Activated CD4-positive, alpha-beta T cell treated with anti-CD3 and anti-CD28 coated beads for 24 hours (primary cell): ENCODE measurements at places on chromosomes 5 and 9.

- DNase-seq, result no peak
These were observed 25.8 kb upstream of the FRRS1L start for GRCh38 chr9:109192732-109193361.

GRCh38 chr5:76483433-76483832 lies 80.3 kb downstream of the IQGAP2 start:
- DNase-seq, result no peak

GRCh38 chr5:50439221-50439620 lies 1.9 kb downstream of the EMB start:
- no peak for DNase-seq

- peak; percentile 19 for DNase-seq
These were observed 12.8 kb upstream of the MTAP start for GRCh38 chr9:21789541-21790037.

GRCh38 chr5:18534119-18534518 lies 899.9 kb downstream of the TAF11L14 start:
- no peak for DNase-seq

DNA sequence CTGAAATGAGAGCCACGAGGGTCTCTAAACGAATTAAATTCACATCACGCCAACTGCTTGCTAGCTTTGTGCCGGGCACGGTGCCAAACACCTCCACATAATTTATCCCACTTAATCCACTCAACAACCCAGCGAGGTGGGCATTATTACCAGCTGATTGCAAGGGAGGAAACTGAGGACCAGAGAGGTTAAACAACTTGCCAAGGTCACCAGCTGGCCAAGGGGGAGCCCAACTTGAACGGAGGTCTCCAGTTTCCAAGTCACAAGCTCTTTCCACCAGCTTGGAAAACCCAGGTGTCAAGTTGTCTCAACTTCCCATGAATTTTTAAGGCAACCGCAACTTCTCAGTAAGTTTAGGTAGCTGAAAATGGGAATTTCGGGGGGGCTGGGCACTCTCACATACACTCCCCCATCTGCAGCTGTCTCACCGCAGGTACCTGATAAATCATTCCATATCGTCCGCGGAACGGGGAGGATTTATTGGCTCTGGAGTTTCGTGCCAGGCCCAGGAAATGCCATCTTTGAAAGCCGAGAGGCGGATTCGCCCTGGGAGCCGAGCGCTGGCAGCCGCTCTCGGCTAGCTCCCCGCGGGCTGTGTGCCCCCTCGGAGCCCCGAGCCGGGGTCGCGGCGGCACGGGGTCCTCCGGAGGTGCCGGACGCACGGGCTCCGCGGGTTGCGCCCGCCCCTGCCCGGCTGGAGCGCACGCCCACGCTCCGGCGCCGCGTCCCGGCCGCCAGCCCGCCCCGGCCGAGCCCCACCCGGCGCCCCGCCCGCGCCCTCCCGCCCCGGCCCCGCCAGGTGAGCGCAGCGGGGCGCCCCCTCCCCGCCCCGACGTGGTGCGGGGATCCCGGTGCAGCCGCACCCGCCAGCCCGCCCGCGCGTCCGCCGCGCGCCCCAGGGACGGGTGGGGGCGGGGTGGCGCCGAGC lies 617 bp downstream of the PTPN3 start:
- DNase-seq, result no peak

DNA sequence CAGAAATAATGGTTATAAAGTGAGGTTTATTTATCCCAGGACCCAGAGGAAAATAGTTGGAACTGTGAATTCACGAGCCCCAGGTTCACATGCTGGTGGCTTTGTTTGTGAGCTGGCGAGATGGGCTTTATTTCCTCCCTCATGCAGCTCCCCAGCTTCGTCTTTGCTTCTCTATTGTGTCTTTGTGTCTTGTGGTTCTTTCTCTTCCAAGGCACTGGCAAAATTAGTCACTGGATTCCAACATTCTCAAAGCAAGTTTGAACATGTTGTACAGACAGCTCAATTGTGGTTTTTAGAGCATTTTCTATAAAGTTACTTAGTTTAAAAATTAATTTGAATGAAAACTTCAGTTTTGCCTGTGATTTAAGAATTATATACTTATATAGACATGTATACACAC lies 7.2 kb downstream of the NDUFS6 start:
- no peak for DNase-seq

DNA sequence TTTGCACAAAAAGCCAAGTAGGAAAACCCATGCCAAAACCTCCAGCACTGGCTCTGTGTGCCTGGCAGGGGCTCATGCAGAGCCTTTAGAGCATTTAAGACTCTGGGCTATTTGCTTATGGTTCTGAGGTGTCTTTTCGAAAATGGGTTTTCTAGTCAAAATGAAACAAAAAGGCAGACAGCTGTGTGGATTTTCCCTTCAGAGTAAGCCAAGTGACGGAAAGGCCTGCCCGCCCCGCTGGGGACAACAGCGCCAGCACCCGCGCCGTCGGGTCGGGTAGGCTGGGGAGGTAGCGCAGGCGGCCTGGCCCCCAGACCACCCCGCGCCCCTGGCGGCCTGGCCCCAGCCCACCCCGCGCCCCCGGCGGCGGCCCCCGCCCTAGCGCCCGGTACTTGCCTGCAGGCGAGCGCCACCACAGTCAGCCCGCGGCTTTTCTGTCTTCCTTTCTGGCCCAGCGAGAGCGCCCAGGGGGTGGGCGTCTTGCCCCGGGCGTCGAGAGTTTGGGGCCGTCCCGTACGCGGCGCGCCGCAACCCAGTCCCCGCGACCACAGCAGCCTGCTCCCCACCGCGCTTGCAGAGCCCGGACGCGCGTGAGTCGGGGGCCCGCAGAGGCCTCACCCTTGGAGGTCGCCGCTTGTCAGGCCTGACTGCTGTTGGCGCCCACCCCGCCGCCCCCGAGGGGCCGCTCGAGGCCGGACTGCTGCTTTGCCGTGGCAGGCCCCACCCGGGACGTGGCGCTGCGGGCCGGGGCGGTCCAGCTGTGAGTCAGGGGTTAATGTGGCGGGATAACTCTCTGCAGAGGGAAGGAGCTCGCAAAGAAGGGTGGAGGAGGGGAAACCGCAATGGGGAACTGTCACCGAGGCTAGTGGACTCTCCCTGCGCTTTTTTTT lies at the start of gene TICAM2:
TICAM2 (minus strand) TSS at position 779 of the 890 bp plus-strand sequence. CDS start 21,223 bp downstream, outside the sequence.
- DNase-seq, result peak; percentile 43

DNA sequence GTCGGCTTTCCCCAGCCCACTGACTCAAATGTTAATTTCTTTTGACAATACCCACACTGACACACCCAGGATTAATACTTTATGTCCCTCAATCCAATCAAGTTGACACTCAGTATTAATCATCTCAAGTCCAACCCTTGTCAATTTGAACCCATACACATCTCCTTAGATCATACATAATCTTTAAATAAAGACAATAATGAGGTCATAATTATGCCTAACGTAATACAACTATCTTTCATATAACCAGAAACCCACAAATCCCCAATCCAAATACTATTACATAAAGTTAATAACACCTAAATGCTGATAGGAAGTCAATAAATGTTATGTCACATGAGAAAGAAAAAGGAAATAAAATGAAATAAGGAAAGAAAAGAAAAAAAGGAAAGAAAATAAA lies 934.2 kb downstream of the CDH9 start:
- no peak for DNase-seq

DNA sequence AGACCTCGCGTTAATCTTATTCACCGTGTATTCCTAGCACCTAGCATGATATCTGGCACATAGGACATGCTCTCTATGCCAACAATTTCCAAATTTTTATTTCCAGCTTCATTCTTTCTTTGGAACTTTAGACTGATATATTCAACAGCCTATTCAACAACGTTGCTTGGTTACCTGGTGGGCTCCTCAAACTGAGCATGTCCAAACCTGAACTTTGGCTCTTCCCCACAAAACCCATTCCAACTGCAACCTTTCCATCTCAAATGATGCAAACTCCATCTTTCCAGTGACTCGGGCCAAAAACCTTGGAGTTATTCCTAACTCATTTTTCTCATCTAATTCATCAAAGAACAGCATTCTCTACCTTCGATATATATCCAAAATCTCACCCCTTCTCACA lies 525.2 kb downstream of the AGTPBP1 start:
- no peak for DNase-seq

GRCh38 chr9:69121155-69122081 lies 52.7 kb upstream of the TJP2 start:
- peak; percentile 9 for DNase-seq
